GF-D8 (cell line): ENCODE measurements at places on chromosomes 7 and 10.

GRCh38 chr7:5218564-5219360 is 28.7 kb downstream of the WIPI2 start:
- DNase-seq: no peak

DNA sequence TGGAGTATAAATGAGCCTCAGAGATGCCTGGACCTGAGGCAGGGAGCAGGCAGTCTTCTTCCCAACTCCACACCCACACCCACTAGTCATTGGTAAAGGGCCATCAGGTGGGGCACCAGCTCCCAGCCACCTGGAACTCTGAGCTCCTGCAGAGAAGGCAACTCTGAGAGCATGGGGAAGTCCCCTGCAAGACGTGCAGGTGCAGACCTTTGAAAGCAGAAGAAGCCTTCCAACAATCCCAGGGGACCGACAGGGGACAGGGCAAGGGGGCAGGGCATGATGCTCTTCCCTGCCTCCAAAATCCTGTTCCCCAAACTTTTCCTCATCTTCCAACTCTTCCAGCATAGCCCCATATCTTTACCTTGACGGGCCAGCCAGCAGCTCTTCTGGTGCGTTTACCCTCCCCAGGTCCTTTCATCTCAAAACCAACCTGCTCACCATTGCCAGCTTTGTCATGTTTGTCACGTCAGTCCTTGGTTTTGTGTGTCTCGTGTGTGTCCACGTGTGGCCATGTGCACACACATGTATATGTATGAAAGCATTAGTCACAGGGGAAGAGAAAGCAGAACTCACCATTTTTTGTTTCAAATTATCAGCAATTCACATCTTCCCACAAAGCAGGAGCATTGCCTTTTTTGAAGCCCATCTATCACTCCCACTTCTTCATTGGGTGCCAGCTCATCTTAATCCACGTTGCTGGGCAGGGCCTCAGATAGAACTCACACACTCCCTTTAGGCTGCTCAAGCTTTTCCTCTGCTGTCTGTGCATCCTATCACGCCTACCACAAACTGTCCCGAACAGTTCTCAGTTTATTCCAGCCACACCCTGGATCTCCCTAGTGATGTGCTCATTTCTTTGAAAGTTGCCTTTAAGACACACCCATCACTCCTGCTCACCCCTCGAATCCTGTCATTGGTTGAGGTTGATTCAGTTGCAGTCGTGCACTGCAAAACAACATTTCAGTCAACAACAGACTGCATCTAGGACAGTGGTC is 41.0 kb upstream of the AMPH start:
- no peak for DNase-seq

DNA sequence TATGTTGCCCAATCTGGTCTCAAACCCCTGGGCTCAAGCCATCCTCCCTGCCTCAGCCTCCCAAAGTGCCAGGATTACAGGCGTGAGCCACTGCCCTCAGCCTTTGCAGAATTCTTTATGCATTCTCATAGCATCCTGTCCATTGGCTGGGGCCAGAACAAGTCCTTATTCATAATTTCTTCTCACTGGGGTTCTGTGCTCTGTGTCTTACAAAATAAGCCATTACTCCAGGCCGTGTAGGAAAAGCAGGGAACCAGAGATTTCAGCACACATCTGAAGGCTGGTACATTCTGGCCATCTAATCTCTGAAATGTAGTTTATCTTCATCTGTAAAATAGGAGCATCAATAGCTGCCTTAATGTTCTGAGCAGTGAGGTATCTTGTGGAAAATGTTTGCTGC is 10.3 kb upstream of the OCM start:
- no peak for DNase-seq

DNA sequence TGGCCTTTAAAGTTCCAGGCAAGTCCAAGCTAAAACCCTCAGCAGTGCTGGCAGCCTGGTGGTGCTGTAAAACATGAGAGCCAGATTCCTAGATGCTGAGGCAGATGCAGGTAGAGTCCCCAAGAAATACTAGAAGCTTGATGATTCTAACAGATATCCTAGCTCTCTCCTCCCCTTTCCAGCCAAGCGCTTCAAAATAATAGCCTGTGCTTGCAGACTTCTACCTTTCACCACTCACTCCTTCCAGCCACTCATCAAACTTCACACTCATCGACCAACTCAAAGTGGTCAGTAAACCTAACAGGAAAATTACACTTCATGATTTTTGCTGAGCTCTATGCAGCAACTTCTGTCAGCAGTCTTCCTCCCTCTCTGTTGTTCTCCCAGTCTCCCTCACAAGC is 50.2 kb downstream of the LMBR1 start:
- DNase-seq: no peak

DNA sequence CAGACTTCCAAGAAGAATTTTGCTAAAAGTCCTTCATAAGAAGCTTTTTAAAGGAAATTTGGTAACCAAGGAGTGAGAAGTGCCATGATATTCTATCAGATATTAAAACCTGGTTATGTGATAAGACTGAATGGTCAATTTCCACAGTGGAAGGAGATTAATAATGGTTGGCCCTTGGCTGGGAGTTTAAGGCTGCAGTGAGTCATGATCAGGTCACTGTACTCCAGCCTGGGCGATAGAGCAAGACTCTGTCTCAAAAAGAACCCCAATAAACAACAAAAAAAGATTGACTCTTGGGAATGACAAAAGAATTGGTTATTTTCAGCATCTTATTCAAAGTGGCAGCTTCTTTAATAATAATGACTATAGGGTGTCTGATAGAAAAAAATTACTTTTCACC is 37.2 kb downstream of the EXOC4 start:
- no peak for DNase-seq

- no peak for DNase-seq
Observed at GRCh38 chr7:98771941-98772603, 97.7 kb downstream of the TMEM130 start.

DNA sequence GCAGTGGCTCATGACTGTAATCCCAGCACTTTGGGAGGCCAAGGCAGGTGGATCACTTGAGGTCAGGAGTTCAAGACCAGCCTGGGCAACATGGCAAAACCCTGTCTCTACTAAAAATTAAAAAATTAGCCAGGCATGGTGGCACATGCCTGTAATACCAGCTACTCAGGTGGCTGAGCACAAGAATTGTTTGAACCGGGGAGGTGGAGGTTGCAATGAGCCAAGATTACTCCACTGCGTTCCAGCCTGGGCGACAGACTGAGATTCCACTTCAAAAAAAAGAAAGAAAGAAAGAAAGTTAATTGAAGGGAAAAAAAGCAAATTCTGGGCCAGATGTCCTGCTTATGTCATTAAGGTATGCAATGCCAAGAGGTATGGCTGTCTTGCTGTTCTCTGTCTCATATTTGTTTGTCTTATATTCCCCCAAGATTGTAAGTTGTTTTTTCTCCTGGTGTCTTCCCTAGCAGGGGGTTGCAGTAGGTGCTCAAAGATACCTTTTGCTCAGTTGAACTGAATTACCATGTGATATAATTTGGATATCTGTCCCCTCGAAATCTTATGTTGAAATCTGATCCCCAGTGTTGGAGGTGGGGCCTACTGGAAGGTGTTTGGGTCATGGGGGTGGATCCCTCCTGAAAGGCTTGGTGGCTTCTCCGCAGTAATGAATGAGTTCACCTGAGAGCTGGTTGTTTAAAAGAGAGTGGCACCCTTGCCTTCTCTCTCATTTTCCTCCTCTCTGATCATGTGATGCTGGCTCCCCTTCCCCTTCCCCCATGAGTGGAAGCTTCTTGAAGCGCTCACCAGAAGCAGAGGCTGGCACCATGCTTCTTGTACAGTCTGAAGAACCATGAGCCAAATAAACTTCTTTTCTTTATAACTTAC is 60.9 kb downstream of the MYOF start:
- DNase-seq: no peak

GRCh38 chr7:105538339-105538738 is 6.3 kb downstream of the RINT1 start:
- DNase-seq: no peak

GRCh38 chr10:2541176-2541575 is 526.2 kb upstream of the PFKP start:
- no peak for DNase-seq

GRCh38 chr7:36962367-36962766 is 238.1 kb upstream of the AOAH start:
- DNase-seq: no peak

- no peak for DNase-seq
Observed at GRCh38 chr7:157046681-157047080, 36.2 kb upstream of the MNX1 start.

DNA sequence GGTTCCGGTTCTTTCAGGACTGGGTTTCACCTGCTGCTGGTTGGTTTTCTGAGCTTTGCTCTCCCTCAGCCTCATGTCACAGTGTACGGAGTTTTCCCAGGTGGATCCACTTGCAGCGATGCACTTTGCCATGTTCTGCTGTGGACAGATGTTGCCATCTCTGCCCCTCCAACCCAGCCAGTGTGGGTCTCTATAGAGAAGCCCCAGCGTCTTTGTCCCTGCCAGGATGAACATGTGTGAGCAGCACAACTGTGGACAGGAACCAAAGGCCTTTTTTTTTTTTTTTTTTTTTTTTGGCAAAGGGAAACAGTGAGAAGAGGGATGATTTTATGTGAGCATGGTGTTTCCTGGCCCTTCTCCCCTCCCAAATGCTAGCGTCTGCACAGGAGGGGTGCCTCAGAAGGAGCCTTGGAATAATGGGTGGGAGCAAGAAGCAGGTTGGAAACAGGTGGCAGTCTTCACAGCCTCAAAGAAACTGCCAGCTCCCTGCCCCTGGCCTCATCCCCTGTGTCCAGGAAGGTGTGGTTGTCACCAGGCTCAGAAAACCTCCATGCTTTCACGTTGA is 106.5 kb downstream of the RPS24 start:
- DNase-seq: no peak

- DNase-seq: no peak
Observed at GRCh38 chr10:91048380-91048779, 127.5 kb upstream of the ANKRD1 start.

DNA sequence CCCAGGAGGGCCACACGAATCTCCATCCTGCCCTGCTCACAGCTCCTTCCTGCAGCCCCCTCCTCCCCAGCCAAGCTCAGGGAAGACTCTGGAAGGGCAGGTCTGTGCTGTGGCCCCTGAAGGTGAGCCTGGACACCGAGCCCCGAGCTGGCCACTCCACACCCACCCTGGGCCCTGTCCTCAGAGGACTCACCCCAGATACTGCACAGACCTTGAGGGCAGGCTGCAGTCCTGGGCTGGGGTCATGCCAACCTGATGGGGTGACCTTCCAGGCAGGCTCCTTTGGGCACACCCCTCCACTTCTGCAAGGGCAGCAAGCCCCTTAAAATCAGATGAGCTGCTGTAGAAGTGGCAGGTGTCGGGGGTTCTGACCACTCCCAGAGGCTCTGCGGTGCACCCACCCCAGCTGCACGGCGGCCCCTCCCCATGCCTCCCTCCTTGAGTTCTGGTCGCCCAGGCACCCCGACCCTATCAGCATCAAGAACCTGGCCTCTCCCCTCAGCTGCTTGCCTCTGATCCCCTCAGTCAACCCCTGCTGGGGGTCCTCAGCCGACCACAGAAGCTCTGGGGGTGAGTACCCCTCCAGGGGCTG is 24.3 kb downstream of the YKT6 start:
- DNase-seq: no peak

- DNase-seq: no peak
Observed at GRCh38 chr7:159091041-159091440, 53.6 kb downstream of the VIPR2 start.

DNA sequence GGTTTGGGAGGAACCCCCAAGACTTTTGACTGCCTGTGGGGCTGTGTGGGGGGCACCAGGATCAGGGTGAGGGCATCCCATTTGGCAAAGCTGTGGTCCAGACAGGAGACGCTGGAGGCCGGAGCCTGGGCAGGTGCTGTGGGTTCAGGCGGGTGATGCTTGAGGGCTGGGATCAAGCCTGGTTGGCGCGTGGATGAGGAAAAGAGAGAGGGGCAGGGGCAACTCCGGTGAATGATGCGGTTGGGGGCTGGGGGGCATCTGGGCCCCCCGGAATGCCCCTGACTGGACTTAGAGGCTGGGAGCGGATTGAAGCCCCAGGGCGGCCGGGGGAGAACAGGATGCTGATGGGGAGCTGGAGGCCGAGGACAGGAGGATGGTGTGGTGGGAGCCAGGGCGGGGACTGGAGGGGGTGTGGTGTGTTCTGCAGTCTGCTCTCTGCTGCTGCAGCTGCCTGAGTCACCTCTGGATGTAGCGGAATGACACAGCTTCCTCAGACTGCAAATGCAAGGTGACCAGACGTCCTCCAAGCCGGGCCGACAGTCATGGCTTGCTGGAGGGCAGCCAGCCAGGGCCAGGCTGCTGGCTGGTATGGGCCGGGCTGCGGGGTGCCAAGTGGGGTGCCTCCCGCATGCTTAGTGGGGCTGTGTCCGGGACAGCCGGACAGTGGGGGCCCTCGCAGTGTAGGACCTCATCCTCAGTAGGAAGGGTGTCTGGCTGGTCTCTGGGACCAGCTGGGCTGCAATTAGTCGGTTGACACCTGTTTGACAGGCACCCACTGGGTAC is 3.2 kb downstream of the MAFK start:
- DNase-seq: no peak

DNA sequence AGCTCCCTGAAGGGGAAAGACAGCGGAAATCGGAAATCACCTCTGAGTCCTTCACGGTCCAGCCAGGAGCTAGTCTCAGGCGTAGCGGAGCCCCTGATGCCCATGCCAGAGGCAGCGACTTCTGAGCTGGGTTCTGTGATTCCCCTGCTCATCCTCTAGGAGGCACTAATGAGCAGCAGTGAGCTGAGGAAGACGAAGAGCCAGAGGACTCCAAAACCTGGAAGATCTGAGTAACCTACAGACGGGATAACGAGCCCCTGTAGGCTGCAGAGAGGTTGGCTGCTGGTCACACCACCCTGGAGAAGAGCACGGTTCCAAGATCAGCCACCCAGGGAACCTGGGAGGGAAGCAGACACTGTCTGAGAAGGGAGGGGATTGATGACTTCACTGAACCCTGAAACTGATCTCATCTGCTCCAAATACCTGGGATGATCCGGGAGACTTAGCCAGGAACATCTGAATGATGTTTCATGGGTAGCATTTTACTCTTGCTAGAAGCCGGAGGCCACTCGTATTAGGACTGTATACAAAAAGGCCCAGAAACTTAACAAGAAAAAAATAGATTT is 304.1 kb downstream of the PAXIP1 start:
- no peak for DNase-seq

GRCh38 chr10:22681783-22682183 is 32.6 kb downstream of the PIP4K2A start:
- DNase-seq: no peak
